Thoracic aorta (tissue), 2 donors: ENCODE measurements at places on chromosomes 5 and 9.
A peak's percentile ranks its signal among the peaks of the same experiment; 100 is the strongest.

DNA sequence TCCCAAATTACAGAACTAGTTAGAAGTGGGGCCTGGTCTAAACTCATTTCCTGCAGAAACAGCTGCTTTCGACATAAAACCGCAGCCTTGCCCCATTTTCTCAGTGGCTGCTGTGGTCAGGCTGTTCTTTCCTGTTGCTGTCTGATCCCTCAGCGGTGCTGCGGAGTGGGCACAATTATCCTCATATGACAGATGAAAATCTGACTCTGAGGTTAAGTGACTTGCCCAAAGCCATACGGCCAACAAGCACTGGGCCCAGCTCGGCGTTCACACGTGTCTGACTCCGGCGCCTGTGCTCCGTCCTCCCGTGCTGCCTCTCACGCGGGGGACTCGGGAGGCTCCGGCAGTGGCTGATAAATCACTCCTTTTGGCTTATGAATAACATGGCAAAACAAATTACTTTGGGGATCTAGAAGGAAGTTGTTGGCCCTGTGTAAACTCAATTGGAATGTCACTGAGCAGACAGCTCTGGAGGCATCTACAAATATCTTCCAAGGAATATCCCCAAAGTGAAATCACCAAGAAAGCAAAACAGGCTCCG, 142.6 kb upstream of the LMX1B start:
- DNase-seq = peak; percentile 26

DNA sequence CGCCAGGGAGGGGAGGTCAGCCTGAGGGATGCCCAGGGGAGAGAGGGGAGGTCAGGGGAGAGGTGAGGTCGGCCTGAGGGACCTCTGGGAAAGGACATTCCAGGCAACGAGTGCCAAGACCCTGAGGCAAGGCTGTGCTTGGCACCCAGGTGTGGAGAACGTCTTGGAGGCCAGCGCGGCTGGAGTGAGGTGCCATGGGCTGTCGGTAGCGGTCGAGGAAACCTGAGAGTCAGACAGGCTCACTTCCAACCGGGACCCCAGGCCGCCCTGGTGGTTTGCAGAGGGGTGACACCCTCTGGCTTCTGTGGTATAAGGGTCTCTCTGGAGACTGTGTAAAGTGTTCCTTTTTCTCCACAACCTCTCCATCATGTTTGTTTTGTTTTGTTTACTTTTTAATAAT, 82.9 kb downstream of the CACNA1B start:
- no peak for DNase-seq

GRCh38 chr9:6673326-6674025, 27.9 kb upstream of the GLDC start:
- DNase-seq = no peak

DNA sequence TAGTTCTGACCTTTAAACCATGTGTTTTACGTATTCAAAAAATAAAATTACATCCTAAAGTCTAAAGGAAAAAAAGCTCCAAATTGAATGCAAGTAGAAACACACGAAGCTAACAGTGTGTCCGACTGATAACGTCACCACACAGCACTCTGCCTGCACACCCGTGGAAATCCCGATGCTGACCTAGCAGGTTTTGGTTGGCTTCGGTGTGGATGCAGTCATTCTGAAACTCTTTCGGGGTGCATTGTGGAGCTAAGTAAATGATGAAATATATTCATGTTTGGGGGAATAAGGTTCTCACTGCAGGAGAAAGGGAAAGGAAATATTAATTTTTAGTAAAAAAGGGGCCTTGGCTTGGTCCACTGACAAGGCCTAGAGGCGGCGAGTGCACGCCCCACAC, 2.0 kb downstream of the RASGEF1C start:
- DNase-seq = no peak

GRCh38 chr9:76680716-76681425, 83.4 kb upstream of the PCA3 start:
- DNase-seq = no peak

- no peak for DNase-seq
Observed at GRCh38 chr5:94517490-94518488, 100.6 kb downstream of the KIAA0825 start.

- DNase-seq = no peak
Observed at GRCh38 chr9:117304549-117304948, 110.3 kb downstream of the ASTN2 start.

DNA sequence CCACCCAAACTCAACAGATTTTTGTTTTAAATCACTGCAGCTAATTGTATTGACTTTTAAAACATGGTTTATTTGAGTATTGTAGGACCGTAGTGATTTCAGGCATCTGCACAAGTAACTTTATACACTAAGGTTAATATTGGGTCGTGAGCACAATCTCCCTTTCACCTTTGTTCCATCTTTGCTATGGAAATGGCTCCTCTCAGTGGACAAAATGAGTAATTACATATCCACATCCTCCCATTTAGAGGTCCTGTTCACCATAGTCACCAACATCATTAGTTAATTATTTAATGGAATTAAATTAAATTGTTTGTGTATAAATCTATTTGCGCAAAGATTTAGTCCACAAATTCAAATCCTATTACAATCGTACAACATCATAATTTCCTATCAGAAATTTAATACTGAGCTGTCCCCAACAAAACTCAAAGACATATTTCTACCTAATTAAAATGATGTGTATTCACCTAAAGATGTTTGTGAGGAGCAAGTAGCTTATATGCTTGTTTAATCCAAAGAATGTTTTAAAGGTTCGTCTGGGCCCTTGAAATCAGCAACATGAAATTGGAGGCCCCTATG, 173.0 kb upstream of the DAPK1 start:
- DNase-seq = no peak

DNA sequence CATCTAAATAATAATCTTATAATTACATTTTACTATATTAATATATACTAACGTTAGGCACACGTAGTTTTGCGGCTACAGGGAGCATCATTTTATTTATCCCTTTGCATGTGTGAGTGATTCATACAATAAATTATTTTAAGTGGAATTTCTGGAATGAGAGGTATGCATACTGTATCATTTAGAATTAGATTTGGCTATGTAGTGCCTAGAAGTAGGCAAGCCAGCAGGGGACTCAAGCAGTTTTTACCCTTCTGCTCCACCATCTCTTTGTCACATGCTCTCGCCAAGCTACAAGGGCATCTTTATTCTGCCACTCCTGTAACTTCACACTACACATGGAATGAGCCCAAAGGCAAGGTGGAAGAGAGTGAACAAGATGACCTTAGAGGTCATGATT, 60.8 kb downstream of the MEGF10 start:
- no peak for DNase-seq

DNA sequence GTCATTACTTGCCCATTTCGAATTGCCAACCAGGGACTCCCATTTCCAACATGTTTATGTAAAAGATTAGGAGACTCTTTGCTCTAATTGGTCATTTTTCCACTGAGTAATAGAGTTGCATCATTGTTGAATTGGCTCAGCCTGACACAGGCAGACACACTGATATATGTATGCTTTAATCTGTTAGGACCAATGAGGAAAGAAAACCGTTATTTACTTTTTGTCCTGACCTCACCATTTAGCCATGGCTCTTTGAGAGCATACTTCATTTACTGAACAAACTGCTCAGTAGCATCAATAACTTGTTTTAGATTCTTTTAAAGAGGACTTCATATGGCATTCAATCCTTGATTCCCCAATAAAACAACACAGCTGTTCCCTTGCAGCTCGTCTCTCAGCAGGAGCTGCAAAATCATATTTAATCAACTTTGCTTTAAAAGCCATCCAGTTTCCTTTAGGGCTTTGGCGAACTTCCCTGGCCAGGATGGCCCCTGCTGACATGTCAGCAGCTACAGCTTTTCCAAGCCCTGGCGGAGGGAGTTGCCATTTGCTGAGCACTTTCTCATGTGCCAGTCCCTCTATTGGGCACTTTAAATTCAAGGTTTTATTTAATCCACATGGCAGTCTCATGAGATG, 251.5 kb upstream of the TNC start:
- DNase-seq = no peak

GRCh38 chr9:117073539-117074341, 341.1 kb downstream of the ASTN2 start:
- DNase-seq = no peak

DNA sequence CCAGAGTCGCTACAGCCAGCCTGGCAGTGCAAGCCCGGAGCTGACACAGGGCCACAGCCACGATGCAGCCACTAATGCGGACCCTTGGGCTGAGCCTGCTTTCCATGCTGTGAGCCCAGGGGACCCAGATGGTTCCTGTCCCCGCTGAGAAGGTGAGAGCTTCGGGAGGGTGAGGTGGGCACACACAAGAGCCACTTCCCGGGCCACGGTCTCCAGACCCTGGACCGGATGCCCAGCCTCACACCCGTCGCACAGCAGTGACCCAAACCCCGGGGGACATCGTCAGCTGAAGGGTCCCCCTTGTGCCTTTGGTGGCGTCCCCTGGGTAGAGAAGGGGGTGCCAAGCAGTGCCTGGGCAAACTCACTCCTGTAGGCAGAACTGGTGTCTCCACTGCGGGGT, 13.4 kb downstream of the PAEP start:
- no peak for DNase-seq

GRCh38 chr5:160550075-160550474, 128.4 kb downstream of the PTTG1 start:
- no peak for DNase-seq

GRCh38 chr5:100900142-100900795, 2.8 kb downstream of the ST8SIA4 start:
- no peak for DNase-seq

GRCh38 chr9:114938687-114939575, 8.5 kb upstream of the TNFSF8 start:
- DNase-seq = no peak

DNA sequence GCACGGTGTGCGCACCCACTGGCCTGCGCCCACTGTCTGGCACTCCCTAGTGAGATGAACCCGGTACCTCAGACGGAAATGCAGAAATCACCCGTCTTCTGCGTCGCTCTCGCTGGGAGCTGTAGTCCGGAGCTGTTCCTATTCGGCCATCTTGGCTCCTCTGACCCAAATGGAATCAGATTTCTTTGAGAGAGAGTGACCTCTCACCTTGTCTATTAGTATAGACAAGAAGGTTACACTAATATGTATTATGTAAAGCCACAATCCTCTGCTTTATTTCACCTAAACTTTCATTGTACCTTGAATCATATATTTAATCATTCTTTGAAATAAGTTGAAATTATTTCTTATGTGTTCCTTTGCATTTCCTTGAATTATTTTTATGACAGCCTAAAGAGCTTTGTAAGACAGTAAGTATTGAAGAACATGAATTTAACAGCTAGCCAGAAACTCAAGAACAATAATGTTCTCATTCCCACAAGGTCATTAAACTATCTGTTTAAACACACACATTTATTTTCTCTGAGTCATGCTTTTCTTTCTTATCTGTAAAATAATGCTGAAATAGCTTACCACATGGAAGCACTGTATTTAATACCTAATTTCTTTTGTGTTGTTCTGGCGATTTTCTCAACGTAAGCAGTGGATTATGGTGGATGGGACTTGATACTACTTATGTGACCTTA, 91.8 kb upstream of the DMRTA1 start:
- DNase-seq = no peak

DNA sequence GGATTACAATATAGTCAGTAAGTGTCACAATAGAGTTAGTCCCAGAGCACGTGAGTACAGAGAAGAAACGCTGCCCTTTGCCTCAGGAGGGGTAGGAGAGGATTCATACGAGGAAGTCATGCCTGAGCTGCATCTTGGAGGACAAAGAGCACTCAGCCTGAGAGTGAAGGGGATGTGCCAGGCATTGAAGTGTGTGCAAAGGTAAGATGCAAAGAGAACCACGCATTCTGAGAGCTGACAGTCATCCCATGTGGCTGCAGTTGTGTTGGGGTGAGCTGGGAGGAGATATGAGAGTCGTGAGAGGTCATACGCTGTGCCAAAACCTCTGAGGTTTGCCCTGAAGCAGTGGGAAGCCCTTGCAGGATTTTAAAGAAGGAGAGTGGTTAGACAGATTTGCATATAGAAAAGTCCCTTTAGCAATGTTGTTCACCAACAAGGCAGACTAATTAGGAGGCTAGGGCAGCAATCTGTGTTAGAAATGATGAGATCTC, 97.5 kb downstream of the PIP5K1B start:
- no peak for DNase-seq

DNA sequence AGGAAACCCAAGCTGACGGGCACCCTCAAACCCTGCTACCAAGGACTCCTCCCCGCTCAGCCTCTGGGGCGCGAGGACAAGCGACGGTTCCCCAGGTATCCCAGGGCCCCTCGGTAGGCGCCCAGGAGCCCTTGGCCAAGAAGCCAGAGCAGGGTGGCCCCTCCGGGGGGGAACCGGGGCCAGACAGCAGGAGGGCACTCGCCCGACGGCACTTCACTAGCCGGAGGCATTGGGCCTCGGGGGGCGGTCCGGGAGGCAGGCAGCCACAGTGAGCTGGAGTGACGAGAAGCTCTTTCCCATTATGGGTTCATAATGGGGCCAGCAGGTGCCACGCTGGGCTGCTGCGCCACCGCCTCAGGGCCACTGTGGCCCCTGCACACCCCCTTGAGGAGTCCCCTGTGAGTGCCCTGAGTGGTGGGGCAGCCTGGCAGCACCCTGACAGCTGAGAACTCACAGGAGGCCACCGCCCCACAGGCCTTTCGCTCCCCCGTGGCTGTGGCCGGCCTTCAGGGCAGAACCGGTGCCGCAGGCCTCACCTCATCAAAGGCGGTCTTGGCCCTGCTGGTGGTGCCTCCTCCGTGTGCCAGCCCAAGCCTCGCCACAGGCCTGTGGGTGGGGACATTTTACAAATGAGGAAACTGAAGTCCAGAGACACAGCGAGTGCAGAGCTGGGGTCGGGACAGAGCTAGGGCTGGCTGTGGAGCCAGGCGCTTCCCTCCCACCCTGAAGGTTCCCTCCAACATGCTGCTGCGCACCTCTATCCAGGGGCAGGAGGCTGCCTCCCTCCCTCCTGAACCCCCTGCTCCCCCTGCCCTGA, 68.7 kb downstream of the PSMB7 start:
- no peak for DNase-seq

GRCh38 chr5:59823420-59823819, 70.1 kb downstream of the PDE4D start:
- DNase-seq = no peak

- DNase-seq = no peak
Observed at GRCh38 chr9:125361837-125362531, 100.4 kb downstream of the GAPVD1 start.

GRCh38 chr9:71643330-71643729, 125.0 kb downstream of the CEMIP2 start:
- no peak for DNase-seq

- DNase-seq = no peak
Observed at GRCh38 chr5:57956636-57957035, 474.0 kb upstream of the ACTBL2 start.

DNA sequence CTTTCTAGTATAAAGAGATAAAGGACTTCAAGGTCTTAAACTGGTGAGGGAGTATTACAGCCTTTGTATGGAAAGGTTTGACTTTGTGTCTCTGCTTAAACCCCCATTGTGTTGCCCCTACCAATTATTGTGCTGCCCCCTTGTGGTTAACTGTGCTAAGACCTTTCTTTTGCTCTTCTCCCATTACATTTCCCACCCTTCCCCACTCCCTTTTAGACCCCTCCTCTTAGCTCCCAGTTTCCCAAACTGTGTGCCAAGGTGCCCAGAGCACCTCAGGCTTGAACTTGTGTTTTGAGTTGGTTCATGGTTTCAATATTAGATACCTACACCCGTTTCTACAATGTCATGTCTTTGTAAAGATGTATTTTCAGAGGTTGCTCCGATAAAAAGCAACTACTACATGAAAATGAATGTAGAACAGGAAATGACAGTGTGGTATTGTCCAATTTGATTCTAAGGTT, 2.9 kb downstream of the JAK2 start:
- DNase-seq = no peak
